Spinal cord (tissue), 10 donors: ENCODE measurements at places on chromosomes 13 and 19.
A peak's percentile ranks its signal among the peaks of the same experiment; 100 is the strongest.

- no peak overlapping the region for H3K27ac ChIP-seq
- no peak for DNase-seq
- no peaks in the 10 kb centered on the region for H3K4me1 ChIP-seq
- no peaks in the 10 kb centered on the region for H3K27me3 ChIP-seq
- H3K36me3 ChIP-seq = no peaks in the 10 kb centered on the region
- H3K4me3 ChIP-seq = no peak overlapping the region
Measured at GRCh38 chr19:35388277-35389054, 17.6 kb downstream of the GPR42 start.

- H3K36me3 ChIP-seq = no peaks in the 10 kb centered on the region
- H3K27ac ChIP-seq = no peak overlapping the region
- H3K4me1 ChIP-seq = peaks cover 3% of the 10 kb centered on the region
- H3K4me3 ChIP-seq = no peak overlapping the region
- DNase-seq = no peak
Measured at GRCh38 chr13:102688306-102688973, 6.4 kb downstream of the METTL21C start.

- H3K27ac ChIP-seq = no peak overlapping the region
- no peaks in the 10 kb centered on the region for H3K4me1 ChIP-seq
- no peak for DNase-seq
- no peak overlapping the region for H3K4me3 ChIP-seq
Measured at GRCh38 chr19:41691268-41691970, 3.3 kb upstream of the CEACAM7 start.

DNA sequence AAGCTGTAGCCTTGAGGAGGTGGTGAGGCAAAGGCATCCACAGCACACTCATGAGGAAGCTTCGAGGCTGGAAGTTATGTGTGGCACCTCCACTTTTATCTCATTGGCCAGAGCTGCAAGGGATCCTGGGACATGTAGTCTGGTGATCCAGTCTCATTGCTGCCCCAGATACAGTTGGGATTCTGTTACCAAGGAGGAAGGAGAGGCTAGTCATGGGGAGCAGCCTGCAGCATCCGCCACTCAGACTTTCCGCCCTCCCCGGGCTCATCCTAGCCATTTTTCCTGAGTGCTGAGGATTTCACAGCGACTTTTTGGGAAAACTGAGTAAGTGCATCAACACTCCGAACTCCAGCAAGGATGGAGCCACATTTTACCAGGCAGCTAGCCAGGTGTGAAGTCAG lies 74.4 kb downstream of the DPF1 start:
- H3K27me3 ChIP-seq = no peaks in the 10 kb centered on the region
- H3K4me1 ChIP-seq = no peaks in the 10 kb centered on the region
- H3K36me3 ChIP-seq = peaks cover 46% of the 10 kb centered on the region
- no peak overlapping the region for H3K4me3 ChIP-seq
- DNase-seq = no peak

DNA sequence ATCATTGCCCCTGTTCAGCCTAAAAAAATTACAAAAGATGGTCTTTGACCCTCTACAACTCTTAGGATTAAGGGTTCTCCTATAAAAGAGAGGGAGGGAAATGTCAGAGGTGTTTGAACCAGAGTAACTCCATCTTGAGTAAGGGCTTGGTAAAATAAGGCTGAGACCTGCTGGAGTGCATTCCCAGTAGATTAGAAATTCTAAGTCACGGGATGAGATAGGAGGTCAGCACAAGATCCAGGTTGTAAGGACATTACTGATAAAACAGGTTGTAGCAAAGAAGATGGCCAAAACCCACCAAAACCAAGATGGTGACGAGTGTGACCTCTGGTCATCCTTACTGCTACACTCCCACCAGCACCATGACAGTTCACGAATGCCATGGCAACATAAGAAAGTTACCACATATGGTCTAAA lies 48.7 kb upstream of the ANKRD10 start:
- H3K4me3 ChIP-seq = no peak overlapping the region
- no peak for DNase-seq
- H3K27ac ChIP-seq = no peak overlapping the region

GRCh38 chr19:35592226-35592625 lies 6.3 kb downstream of the PMIS2 start:
- H3K27ac ChIP-seq = no peak overlapping the region
- no peaks in the 10 kb centered on the region for H3K27me3 ChIP-seq
- H3K36me3 ChIP-seq = no peaks in the 10 kb centered on the region
- no peaks in the 10 kb centered on the region for H3K4me1 ChIP-seq

- DNase-seq = no peak
- no peaks in the 10 kb centered on the region for H3K36me3 ChIP-seq
- H3K4me3 ChIP-seq = no peak overlapping the region
- no peaks in the 10 kb centered on the region for H3K27me3 ChIP-seq
Measured at GRCh38 chr13:40002016-40002415, 346.6 kb downstream of the COG6 start.

DNA sequence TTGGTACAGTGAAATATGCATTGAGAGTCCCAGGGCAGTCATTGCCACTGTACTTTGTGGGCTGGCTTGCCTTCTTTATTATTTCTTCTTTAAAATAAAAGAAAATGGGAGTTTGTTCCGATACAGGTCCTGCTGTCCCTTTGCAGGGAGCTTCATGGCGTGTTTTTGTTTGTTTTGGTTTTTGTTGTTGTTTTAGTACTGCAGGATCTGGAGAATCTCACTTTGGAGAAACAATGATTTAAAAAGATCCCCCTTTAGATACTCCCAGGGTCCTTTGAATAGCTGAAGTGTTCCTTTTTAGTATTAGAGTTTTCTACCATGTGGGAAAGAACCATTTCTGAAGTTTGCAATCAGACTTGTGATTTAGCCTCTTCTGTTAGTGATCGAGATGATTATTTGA lies 11.1 kb downstream of the CHAF1A start:
- DNase-seq = no peak
- H3K27ac ChIP-seq = no peak overlapping the region
- H3K36me3 ChIP-seq = peaks cover 33% of the 10 kb centered on the region
- no peak overlapping the region for H3K4me3 ChIP-seq

DNA sequence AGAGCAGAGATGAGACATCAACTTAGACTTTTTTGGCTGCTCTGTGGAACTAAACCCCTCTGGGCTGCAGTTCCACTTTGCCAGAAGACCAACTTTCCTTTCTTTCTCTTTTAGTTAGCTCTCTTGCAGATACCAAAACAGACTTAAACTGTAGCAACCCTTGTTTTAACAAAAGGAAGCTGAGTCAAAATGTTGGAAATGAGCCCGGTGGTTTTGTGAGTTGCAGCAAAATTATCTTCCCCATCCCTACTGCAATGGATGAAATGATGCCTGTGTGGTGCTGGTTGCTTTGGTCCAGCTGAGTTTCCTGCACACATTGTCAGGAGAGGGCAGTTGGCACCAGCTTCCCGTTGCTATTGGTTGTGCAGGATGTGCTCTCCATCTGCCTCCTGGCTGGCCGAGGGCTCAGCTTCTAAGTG lies 115.3 kb downstream of the LRCH1 start:
- peak; percentile 27 for DNase-seq
- no peaks in the 10 kb centered on the region for H3K27me3 ChIP-seq

DNA sequence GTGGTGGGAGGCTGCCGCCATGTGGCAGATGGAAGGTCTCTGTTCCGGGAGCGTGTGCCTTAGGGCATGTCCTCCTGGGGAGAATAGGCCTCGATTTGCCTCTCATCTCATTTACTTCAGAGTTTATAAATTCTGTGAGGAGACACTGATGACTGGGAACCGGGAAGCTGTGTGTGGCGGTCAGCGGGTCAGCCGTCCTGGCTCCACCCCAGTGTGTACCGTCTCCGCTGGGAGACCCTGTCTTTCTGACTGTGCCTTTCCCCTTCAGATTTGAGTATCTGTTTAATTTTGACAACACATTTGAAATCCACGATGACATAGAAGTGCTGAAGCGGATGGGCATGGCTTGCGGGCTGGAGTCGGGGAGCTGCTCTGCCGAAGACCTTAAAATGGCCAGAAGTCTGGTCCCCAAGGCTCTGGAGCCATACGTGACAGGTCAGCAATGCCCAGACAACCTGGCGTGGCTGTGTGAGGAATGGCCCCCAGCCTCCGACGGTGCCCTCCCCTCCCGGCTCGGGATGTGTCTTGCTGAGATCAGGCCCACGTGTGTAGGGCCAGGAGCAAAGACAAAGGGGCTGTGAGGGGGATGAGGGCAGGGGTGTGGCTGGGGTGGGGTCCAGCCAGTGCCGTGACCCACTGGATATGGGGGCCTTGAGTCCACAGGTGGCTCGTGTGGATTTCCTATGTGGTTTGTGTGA lies 21.6 kb downstream of the ATP4B start:
- H3K27ac ChIP-seq = no peak overlapping the region
- no peak for DNase-seq
- H3K27me3 ChIP-seq = no peaks in the 10 kb centered on the region
- H3K36me3 ChIP-seq = peaks cover 80% of the 10 kb centered on the region
- H3K4me3 ChIP-seq = no peak overlapping the region
- no peaks in the 10 kb centered on the region for H3K4me1 ChIP-seq

GRCh38 chr13:113628291-113629270 lies 29.4 kb downstream of the ATP4B start:
- H3K27ac ChIP-seq = no peak overlapping the region
- no peak overlapping the region for H3K4me3 ChIP-seq
- peaks cover 5% of the 10 kb centered on the region for H3K4me1 ChIP-seq
- DNase-seq = no peak
- peaks cover 67% of the 10 kb centered on the region for H3K36me3 ChIP-seq

GRCh38 chr19:54168174-54168917 lies 4.6 kb downstream of the TMC4 start:
- peaks cover 4% of the 10 kb centered on the region for H3K36me3 ChIP-seq
- H3K27me3 ChIP-seq = peaks cover 13% of the 10 kb centered on the region
- DNase-seq = no peak
- H3K27ac ChIP-seq = no peak overlapping the region
- peaks cover 11% of the 10 kb centered on the region for H3K4me1 ChIP-seq

- no peaks in the 10 kb centered on the region for H3K27me3 ChIP-seq
- H3K4me1 ChIP-seq = peaks cover 5% of the 10 kb centered on the region
- no peak overlapping the region for H3K27ac ChIP-seq
- H3K4me3 ChIP-seq = no peak overlapping the region
Measured at GRCh38 chr13:30026093-30026492, 175.7 kb upstream of the UBL3 start.

GRCh38 chr19:32038961-32039360 lies 306.4 kb upstream of the ZNF507 start:
- peaks cover 2% of the 10 kb centered on the region for H3K27me3 ChIP-seq
- no peak for DNase-seq
- H3K27ac ChIP-seq = no peak overlapping the region
- H3K4me3 ChIP-seq = no peak overlapping the region
- no peaks in the 10 kb centered on the region for H3K36me3 ChIP-seq
- H3K4me1 ChIP-seq = peaks cover 3% of the 10 kb centered on the region

GRCh38 chr19:46614114-46614722 lies 10.7 kb downstream of the PTGIR start:
- H3K27ac ChIP-seq = no peak overlapping the region
- no peak overlapping the region for H3K4me3 ChIP-seq
- DNase-seq = no peak
- peaks cover 24% of the 10 kb centered on the region for H3K36me3 ChIP-seq

DNA sequence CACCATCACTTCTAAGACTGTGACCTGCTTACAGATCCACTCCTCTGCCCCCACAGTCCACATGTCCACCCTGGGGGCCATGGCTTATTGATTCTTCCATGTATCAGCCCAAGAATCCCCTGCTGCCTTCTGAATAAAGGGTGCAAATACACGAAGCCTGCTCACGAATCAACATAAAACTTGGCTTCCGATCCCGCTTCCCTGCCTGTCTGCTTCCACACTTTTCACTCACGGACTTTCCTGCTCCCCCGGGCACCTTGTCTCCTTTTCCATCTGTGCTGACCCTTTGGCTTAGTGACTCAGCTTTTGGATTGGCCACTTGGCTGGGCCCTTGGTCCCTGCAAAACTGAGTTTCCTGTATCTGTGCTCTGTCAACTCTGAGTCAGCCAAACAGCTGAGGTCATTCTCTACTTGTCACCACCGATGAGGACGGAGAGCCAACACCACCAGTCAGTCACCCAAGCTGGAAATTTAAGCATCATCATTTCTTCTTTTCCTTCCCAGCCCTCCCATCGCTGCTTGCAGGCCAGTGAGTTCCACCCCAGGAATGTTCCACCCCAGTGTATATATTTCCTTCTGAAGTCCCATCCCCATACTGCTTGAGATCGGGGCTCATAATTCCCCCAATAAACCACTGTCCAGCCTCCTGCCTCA lies 11.4 kb upstream of the USP12 start:
- DNase-seq = no peak
- no peaks in the 10 kb centered on the region for H3K27me3 ChIP-seq
- no peak overlapping the region for H3K27ac ChIP-seq
- no peaks in the 10 kb centered on the region for H3K4me1 ChIP-seq

- no peaks in the 10 kb centered on the region for H3K36me3 ChIP-seq
- no peak overlapping the region for H3K4me3 ChIP-seq
- H3K4me1 ChIP-seq = no peaks in the 10 kb centered on the region
- no peaks in the 10 kb centered on the region for H3K27me3 ChIP-seq
- H3K27ac ChIP-seq = no peak overlapping the region
Measured at GRCh38 chr13:40518481-40518882, 148.0 kb downstream of the FOXO1 start.

DNA sequence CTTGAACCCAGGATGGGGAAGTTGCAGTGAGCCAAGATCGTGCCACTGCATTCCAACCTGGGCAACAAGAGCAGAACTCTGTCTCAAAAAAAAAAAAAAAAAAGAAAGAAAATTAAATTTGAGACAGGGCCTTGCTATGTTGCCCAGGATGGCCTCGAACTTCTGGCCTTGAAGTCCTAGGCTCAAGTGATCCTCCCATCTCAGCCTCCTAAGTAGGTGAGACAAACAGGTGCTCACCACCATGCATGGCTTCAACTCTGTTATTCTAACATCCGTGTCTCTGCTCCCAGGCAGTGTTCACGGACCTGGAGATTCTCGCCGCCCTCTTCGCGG lies 40.3 kb downstream of the PDE4A start:
- H3K27ac ChIP-seq = no peak overlapping the region
- H3K4me3 ChIP-seq = no peak overlapping the region
- peaks cover 64% of the 10 kb centered on the region for H3K36me3 ChIP-seq
- peak; percentile 15 for DNase-seq
- H3K4me1 ChIP-seq = peaks cover 12% of the 10 kb centered on the region
- no peaks in the 10 kb centered on the region for H3K27me3 ChIP-seq

GRCh38 chr13:73865027-73865426 lies 269.2 kb downstream of the KLF12 start:
- H3K27ac ChIP-seq = no peak overlapping the region
- H3K36me3 ChIP-seq = no peaks in the 10 kb centered on the region
- DNase-seq = no peak
- no peaks in the 10 kb centered on the region for H3K27me3 ChIP-seq

DNA sequence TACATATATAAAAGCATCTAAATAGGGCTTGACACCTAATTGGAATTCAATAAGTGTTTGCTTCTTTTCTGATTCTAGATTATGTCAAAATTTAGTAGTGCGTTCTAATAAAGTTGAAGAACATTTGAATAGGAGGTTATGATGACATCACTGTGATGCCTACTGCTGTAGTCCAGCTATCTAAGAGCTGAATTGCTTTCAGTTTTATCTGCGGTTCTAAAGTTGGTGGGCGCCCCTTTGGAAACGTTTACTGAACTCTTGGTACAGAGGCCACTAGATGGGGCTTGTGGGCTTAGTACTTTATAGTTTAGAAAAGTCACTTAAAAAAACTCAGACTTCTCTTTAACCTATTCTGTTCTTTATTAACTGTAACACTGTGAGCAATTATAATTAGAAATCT lies 776.9 kb downstream of the GPC5 start:
- no peaks in the 10 kb centered on the region for H3K4me1 ChIP-seq
- no peaks in the 10 kb centered on the region for H3K36me3 ChIP-seq
- no peak for DNase-seq
- H3K4me3 ChIP-seq = no peak overlapping the region

- H3K27ac ChIP-seq = no peak overlapping the region
- no peaks in the 10 kb centered on the region for H3K27me3 ChIP-seq
- peaks cover 24% of the 10 kb centered on the region for H3K36me3 ChIP-seq
- H3K4me1 ChIP-seq = no peaks in the 10 kb centered on the region
Measured at GRCh38 chr19:52492201-52492993, 35.1 kb upstream of the ZNF808 start.
